Common myeloid progenitor, CD34-positive (primary cell): ENCODE measurements at places on chromosomes 4 and X.

DNA sequence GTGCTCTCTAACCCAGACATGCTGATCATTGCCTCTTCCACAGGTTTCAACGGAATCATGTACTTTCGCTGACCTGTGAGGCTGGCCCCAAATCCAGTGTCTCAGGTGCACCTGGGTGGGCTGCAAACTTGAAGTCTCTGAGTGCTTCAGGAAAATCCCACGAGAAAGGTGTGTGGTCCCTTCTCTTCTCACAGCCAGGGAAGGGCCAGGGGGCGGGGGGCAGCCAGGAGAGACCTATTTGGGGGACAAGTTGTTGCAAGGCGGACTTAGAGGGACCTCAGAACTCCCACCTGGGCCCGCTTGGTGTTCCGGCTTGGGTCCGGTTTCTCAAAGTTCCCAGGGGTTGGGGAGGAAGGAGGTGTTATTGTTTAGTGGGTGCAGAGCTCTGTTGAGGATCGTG is 80.0 kb downstream of the HMX1 start:
- DNase-seq = no peak

DNA sequence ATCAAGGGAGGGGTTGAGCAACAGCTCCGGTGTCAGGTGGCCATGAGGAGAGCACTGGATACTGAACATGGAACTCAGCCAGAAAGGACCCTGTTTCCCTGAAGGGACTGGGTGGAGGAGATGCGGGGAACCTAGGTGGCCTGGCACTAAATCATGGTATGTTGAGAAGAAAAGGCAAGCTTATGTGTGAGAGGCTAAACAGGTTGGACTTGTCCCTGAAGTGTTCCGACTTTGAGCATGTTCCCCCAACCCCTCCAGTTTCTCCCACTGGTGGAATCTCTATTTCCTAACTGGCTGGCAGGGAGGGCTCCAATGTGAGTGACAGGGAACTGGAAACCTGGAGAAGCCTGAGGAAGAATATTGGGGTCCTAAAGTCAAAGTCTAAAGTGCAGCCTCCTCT is 69.5 kb downstream of the PLAC1 start:
- DNase-seq = no peak

- DNase-seq = no peak
Measured at GRCh38 chrX:151736685-151737084, 2.1 kb downstream of the CNGA2 start.

GRCh38 chr4:115190529-115190928 is 77.1 kb upstream of the NDST4 start:
- no peak for DNase-seq
